ENCODE measurements at places on chromosomes 5 and 9.

- DNase-seq = peak; percentile 39
These were observed 90.6 kb upstream of the SAP30L start for GRCh38 chr5:154355129-154355611.

DNA sequence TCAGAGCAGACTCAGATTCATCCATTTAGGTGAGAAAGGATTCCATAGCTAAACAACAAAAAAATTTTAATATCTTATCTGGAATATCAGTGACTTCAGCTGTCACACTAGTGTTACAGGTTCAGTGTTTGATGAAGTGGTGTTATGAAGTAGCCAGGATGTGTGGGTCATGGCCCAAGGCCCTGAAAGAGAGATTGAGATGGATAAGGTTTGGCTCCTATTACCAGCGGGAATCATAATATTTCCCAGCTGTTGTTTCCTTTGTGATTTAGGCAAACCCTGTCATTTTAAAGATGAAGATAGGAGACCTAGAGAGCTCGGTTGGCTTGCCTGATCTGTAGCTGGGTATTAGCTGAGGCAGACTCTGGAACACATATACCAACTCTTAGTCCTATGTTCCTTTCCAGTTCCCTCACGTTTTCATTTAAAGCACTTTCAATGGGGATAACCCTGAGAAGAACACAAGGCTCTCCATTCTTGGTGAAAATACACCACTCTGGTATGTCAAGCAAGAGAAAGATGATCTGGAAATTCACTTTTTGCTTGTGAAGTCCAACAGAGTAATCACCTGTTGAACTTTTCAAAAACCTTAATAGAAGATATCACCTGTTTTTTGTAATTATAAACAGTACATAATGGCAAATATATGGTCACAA, 54.8 kb downstream of the SV2C start:
- no peak for DNase-seq

- DNase-seq = no peak
These were observed 15.8 kb downstream of the ARHGEF28 start for GRCh38 chr5:73641811-73642210.

DNA sequence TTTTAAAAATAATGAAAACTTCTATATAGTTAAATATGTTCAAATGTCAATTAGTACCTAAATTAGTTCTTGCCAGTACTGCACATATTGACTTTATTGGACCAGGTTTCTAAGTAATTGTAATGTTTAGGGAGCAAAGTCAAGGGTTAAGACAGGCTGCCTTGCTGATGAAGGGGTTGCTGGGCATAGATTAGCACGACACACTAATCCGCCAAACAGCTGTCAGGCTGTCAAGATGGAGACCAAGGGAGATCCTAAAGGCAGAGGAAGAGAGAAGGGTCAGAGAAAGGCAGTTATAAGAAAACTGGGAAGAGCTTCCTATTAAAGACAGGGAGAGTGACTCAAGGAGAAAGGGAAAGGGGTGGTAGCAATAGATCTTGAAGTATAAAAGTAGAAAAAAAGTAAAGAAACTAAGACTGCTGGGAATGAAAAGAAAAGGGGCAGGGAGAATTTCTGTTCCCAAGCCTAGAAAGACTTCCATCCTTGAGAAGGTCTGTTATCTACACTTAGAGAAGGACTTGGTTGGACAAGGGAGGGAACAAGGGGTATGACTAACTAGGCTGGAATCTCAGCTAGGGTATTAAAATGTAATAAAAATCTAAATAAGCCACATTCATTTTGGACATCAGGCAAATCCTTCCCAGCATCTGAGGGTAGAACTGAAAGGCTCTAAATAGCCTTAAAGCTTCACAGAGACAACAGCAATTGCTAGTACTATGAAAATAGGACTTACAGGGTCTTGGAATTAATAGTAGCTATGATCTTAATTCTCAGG, 188.7 kb downstream of the FBXL17 start:
- peak; percentile 81 for DNase-seq

DNA sequence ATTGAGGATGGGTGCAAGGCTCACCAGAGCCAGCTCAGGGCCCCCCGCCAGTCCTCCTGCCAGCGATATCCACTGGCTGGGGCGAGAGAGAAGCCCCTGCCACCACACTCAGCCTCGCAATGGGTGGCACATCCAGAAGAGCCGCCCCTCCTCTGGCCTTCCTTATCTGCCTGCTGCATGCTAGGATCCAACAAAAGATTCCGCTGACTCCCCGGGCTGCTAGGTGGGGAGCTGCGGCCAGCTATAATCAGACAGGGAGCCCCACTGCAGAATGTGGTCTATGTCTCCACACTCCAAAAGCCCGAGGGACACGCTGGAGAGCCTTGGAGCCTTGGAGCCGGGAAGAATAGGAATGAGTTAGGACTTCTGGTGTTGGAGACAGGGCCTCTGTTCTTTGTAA, 32.8 kb downstream of the COL23A1 start:
- no peak for DNase-seq

DNA sequence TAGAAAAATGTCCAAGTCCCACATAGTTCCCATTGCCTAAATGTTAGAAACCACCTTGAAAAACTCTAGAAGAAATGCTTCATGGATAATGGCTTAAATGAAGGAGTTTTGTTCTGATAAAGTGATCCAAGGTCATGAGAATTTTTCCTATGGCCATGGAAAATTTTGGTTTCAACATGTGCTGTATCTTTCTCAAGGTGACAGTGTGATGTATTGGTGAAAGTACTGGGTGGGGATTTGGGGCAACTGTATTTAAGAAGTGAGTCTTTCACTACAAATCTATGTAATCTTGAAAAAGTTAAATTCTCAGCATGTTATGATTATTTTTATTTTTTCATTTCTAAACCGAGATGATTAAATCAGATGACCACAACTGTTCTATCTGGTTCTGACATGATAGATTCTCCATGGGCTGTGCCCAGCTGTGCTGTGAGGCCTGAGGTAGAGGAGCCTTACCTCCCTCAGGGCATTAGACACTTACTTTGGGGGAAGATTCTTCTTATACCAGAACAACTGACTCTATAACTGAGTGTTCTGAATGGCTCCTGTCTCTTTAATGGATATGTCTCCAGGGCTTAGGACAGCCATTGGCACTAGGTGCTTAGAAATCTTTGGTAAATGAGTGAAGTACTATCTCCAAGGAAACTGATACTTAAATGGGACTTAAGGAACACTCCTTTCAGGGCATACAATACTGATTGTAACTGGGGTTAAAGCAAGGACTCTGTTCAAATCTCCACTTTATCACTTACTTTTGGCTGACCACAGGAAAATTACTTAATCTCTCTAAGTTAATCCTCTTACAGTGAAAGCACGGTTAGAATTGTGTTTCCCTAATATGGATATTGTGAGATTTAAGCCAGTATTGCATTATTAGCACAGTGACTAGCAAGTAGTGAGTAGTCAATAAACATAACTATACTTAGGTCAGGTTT, 397.4 kb upstream of the MEF2C start:
- DNase-seq = no peak

- no peak for DNase-seq
These were observed 1047.1 kb downstream of the PTPRD start for GRCh38 chr9:9565700-9566099.
